ENCODE measurements at places on chromosomes 1 and 21.
A peak's percentile ranks its signal among the peaks of the same experiment; 100 is the strongest.

DNA sequence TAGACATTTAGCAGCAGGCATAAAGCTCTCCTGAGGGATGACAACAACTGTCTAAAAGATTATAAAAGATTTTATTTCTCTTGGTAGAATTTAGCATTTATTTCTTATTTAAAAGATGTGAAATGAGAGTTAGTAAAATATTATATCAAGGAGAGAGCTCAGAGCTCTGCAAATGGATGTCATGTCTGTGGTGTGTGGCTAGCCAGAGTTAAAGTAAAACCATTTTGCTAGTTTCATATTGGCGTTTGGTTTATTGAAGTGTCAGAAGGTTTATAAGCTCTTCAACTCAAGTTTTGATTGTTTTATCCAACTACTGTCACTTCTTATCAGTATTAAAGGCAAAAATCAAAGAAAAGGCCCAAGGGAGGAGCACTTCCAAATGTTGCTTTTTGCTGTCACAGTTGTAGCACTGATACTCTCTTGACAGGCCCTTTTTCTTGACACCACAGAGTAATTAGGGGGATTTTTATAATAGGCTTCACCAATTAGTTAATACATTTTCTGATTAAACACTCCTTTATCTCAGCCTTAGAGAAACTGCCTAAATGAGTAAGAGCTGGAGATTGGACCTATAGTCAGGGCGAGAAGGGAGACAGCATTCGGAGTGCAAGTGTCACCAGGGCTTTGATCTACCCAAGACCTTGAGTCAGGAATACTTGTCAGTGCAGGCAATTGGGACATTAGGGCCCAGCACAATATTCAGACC lies 233.9 kb downstream of the PTBP2 start:
- no peak for DNase-seq

- no peak for DNase-seq
Observed at GRCh38 chr1:53288002-53288789, 39.7 kb downstream of the LRP8 start.

- no peak for DNase-seq
Observed at GRCh38 chr1:101178688-101179491, 57.9 kb upstream of the S1PR1 start.

- DNase-seq: no peak
Observed at GRCh38 chr1:35876988-35877387, 6.0 kb upstream of the AGO1 start.

DNA sequence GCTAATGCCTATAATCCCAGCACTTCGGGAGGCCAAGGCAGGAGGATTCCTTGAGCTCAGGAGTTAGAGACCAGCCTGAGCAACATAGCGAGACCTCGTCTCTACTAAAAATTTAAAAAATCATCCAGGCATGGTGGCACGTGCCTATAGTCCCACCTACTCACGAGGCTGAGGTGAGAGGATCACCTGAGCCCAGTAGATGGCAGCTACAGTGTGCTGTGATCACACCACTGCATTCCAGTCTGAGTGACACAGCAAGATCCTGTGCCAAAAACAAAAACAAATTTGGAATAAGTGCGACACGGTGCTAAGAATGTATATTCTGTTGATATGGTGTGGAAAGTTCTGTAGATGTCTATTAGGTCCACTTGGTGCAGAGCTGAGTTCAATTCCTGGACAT lies 15.1 kb downstream of the USP33 start:
- DNase-seq: no peak

DNA sequence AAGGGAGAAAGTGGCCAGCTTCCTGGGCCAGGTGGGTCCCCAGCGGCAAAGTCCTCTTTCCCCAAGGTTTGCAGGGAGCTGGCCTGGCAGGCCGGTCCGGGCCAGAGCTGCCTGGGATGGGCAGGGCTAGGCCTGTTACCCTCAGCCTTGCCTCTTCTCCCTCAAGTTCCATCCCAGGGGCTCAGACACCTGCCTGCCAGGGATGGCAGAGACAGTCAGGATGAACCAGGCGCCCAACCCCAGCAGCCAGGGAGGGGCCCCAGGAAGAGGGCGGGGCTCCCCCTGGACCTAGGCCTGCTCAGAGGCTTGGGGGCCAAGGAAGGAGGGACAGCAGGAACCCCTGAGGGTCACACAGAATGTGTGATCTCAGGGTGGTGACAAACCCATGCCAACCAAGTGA lies 120.6 kb downstream of the CASZ1 start:
- DNase-seq: no peak

GRCh38 chr1:162283657-162284056 lies 93.0 kb downstream of the SPATA46 start:
- DNase-seq: no peak

GRCh38 chr1:175503538-175503937 lies 239.9 kb downstream of the TNR start:
- DNase-seq: no peak

DNA sequence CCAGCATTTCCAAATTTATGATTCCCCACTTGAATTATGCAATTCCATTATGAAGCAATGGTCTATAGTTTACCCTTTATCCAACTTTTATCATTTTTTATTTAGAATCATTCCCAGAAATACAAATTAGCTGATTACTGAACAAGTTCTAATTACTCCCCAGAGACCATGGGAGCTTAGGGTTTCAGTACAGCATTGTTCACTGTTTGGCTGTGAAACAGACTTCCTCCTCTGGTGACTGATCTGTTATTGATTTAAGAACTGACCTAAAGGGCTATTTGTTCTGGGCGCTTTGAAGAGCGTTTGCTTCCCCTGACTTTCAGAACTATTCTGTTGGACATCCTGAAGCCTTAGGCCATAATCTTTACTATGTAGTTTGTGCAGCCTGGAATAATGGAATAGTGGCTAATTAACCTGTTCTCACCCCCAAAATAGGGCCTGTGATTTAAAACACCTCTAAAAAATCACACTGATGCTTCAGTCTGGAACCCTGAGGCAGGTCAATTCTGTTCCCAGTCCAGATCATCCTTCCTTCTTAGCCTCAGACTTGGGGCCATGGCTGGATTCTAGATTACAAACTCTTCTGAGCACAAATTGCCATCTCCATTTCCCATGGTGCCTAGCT lies 58.7 kb downstream of the ALG14 start:
- no peak for DNase-seq

DNA sequence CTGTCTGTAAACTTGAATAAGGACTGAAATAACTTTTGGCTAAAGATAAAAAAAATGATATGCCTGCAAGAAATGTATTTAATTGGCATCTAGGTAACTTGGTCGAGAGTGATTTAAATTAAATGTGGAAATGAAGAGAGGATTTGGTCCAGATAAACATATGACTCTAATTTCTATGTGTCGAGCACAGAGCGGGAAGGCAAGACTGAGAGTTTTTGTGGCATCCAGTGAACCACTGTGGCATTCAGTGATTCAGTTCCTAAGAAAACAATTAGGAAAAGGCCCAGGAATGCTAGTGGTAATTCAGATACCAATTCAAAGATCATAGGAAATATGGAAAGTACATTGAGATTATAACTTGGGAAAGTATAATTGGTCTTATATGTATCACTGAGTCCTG lies 39.6 kb downstream of the PDE4B start:
- DNase-seq: no peak

DNA sequence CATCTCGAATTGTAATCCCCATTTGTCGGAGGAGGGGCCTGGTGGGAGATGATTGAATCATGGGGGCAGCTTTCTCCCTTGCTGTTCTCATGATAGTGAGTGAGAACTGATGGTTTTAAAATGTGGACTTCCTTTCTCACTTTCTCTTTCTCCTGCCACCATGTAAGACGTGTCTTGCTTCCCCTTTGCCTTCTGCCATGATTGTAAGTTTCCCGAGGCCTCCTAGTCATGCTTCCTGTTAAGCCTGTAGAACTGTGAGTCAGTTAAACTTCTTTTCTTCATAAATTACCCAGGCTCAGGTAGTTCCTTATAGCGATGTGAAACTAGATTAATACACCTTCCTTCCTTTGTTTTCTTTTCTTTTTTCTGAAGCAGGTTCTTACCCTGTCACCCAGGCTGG lies 13.9 kb downstream of the DNAJC6 start:
- no peak for DNase-seq

DNA sequence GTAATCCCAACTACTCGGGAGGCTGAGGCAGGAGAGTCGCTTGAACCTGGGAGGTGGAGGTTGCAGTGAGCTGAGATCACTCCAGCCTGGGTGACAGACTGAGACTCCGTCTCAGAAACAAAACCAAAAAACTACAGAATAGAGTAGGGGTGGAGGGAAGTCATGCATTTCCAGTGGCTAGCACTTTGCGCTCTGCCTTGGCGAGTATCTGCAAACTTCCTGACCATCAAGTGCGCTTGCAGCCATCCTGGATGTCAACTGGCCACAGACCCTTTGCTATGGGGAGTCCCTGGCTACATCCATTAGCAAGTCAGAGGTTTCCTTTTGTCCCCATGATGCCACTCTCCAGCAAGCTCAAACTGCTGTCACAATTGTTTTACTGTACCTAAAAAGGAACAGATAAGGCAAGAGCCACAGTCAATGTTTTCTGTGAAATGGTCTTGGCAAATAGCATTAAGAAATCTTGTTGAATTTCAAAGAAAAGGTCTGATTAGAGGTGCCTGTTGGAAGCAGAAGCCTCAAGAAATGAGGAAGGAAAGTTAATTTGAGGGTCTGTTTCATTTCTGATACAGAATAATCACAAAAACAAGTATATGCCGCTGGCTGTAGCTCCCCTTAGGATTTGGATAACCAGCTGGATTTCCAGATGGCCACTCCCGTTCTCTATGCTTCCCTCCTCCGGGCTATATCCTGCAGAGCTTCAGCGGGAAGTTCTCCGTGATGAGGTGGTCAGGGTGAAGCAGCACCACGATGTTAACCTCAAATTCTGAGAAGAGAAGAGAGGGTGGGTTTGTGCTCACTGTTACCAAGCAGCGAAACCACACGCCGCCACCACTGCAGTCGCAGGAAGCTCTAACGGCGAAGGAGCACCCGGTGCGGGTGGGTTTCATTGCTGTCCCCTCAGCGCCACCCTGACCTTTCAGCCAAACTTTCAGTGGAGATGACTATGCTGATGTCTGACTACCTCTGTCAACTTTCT lies 42.0 kb downstream of the VPS26C start:
- DNase-seq: peak; percentile 31

DNA sequence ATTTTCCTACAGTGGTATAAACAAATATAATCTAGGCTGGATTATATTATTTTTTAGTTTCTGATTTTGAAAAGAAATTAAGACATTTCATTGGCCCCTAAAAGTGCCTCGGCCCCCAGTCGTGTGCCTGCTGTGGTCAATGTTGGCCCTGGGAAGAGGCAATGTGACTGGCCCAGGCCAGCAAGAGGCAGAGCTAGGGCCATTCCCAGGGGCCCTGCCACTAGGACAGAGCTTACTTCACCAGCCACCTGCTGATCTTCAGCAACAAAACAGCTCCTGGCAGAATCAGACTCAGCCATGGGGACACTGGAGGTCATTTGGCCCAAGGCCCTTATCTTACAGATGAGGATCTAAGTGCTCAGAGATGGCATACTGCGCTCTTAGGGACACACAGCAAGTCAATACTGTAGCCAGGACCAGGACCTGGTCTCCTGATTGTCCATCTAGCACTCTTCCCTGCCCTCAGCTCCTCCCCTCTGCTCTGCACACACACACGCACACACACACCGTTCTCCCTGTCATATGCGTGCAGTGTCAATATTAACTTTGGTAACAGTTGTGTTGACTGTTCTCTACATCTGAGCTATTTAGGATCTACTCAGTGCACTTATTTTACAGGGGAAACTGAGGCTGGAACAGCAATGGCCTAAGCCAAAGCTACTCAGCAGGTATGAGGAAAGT lies 16.6 kb upstream of the KLHDC7A start:
- DNase-seq: no peak

DNA sequence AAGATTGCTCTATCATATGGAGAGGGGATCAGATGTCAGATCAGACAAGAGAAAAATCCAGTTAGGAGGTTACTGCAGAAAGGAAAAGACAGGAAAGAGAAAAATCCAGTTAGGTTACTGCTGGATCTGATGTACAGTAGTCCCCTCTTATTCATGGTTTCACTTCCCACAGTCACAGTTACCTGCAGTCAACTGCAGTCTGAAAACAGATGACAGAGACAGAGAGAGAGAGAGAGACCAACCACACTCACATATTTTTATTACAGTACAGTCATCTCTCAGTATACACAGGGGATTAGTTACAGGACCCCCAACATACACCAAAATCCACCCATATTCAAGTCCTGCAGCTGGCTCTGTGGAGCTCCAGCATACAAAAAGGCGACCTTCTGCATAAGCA lies 29.3 kb downstream of the NUP133 start:
- DNase-seq: no peak

- no peak for DNase-seq
Observed at GRCh38 chr1:94683886-94684285, 136.3 kb upstream of the SLC44A3 start.

GRCh38 chr1:73162564-73162963 lies 880.2 kb upstream of the NEGR1 start:
- no peak for DNase-seq

DNA sequence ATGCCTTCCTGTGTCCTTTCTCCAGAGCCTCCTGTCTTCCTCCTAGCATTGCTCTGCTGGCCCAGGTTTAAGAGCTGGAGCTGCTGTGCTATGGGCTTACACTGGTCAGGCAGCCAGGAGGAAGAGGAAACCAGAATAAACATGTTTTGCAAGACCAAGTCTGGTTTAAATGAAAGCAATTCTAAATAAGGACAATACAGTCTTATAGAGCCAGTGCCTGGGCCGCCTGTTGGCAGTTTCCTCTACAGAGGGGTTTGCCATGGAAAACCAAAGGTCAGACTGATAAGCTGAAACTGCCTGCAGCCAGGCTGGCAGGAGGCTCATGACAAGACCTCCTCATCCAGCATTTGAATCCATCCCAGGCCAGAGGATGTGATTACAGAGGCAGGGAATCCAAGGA lies 92.9 kb upstream of the FGGY start:
- no peak for DNase-seq

- no peak for DNase-seq
Observed at GRCh38 chr1:6303397-6304012, 42.6 kb upstream of the GPR153 start.

- DNase-seq: no peak
Observed at GRCh38 chr21:26833460-26833939, 11.7 kb downstream of the ADAMTS1 start.

DNA sequence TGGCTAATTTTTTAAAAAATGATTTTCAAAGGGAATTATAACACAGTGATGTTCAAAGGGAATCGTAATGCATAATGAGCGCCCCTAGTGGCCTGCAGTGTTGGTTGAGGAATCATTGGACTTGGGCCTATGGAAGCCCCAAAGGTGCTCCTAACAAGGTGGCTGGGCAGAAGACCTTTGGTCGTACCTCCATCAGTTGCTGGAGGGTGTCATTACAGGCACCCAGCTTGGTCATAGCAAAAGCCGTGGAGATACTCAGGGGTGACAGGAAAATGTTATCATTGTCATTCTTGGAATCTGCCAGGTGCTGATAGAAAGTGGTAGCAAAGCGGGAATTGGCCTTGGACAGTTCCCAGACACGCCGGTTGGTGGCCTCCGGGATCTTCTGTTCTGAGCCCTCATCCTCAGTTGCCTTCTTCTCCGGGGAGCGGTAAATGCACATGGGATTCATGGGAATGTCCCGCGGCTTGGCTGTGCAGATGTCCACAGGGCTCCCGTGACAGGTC lies 2.7 kb downstream of the SERPINC1 start:
- DNase-seq: no peak

DNA sequence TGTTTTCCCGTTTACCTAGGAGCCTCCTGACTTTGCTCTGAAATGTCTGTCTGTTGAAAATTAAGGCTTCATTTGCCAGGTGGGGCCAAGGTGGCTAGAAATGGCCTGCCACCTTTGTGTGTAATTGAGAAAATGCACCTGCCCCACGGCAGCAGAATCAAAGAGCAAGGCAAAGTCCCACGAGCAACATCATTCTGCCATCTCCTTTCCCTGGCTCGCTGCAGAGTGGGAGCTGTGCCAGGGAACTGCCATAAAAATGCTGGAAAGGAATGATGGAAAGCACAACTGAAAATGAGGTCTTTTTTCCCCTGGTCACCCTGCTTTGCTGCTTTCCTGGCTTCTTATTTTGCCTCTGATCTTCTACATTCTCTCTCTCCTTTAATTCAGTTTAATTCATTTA lies 5.5 kb upstream of the OLFML2B start:
- DNase-seq: no peak
